ENCODE measurements at places on chromosomes 3 and 15.

GRCh38 chr3:152496716-152497115 is 228.0 kb downstream of the MBNL1 start:
- DNase-seq = no peak

- no peak for DNase-seq
Observed at GRCh38 chr15:73455876-73456275, 12.9 kb downstream of the REC114 start.

DNA sequence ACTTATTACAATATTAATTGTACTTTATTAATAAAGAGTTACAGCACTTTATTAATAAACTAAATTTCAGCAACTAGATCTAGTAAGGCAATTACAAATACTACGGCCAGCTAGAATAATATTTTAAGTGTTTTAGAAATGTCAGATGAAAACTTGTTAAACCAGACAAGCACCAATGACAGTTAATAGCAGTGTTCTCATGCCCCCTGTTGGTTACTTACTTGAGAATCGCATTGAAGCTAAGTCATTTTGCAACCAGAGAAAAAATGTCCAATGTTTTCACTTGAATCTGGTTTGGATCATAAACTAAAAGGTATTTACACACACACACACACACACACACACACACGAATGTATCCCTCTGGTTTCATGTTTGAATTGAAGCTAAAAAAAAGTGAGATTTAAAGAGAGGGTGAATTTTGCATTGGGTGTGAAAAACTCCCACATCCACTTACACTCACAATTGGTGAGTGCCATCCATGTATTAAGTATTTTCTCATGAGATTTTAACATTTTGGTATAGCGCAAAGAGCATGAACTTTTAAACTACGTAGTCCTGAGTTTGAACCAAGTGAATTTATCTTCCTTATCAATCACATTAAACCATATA is 347.7 kb downstream of the ZBBX start:
- peak; percentile 57 for DNase-seq

- peak; percentile 15 for DNase-seq
Observed at GRCh38 chr3:164417955-164418354, 660.3 kb downstream of the SI start.

- no peak for DNase-seq
Observed at GRCh38 chr3:172612871-172613678, 89.8 kb upstream of the TNFSF10 start.

DNA sequence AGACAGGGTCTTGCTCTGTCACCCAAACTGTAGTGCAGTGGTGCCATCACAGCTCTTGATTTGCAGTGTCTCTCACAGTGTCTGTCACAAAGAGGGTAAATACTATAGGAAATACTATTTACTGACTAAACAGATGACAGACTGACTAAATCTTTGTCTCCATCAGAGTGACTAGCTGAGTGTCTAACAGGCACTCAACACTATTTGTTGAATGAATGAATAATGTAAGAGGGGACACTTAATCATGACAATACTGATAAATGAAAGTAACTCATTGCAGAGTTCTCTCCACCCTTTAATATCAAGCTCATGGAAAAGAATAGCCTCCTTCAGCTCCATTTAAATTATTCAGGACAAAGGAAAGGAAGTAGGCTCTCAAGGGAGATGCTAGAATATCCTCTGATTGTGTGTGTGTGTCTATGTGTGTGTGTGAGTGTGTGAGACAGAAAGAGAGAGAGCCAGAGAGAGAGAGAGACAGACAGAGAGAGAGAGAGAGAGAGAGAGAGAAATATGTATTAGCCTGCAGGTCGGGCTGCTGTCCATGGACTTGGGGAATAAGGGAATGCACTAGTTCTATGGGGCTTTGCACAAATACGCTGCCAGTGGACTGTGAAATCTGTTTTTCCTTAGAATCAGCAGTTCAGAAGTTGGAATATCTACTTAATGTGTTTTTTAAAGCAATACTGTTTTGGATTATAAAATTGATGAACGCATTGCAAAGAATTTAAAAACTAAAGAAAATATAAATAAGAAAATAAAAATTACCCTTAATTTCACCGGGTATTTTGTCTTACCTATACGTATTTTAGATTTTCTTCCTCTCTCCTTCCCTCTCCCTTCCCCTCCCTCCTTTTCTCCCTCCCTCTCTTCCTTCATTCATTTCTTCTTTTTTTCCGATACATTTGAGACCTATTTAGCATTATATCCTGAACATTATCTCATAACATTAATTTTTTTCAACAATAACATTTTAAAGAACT is 132.9 kb upstream of the LRIG1 start:
- DNase-seq = peak; percentile 11

GRCh38 chr15:74383286-74383685 is 15.8 kb upstream of the CYP11A1 start:
- no peak for DNase-seq

- no peak for DNase-seq
Observed at GRCh38 chr15:49644364-49644794, 23.5 kb downstream of the DTWD1 start.

DNA sequence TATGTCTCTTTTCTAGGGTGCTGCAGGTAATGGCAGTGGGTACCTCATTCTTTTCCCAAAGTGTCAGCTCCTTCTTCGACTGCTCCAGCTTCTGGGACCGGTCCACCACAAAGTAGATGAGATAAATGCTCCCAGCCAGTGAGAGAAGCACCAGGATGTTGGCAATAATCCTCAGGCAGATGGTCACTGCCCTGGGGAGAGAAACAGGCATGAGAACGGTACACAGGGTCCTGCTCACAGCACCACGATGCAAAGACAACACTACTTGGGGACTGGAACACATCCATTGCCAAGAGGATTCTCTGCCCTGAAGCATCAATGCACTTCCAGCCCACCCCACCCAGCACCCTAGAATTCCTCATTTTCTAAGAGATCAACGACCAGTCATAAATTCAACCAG is 22.4 kb downstream of the TMC3 start:
- no peak for DNase-seq

GRCh38 chr3:174342171-174342570 is 517.0 kb upstream of the NAALADL2 start:
- peak; percentile 77 for DNase-seq

GRCh38 chr3:15820911-15821310 is 23.1 kb upstream of the ANKRD28 start:
- peak; percentile 44 for DNase-seq

GRCh38 chr15:85380812-85381642 is 624 bp downstream of the AKAP13 start:
- no peak for DNase-seq

GRCh38 chr15:58762731-58763130 is 8.4 kb upstream of the MINDY2 start:
- DNase-seq = no peak

DNA sequence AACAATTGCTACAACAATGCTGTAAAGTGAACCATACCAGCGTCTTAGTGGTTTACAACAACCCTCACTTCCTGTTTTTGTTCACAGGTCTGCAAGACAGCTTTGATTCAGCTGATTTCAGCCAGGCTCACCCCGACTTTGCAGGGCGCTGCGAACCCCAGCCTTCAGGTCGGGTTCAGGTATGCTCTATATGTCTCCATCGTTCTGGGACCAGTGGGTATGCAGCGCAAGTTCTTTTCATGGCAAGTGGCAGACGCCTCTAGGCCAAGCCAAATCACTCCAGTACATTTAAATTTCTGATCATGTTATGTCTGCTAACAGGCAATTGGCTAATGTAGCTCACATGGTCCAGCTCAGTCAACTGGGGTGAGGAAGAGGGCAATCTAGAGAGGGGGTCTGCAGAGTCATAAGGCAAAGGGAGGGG is 52.4 kb upstream of the RGMA start:
- no peak for DNase-seq

- peak; percentile 71 for DNase-seq
Observed at GRCh38 chr3:24318677-24319287, 175.9 kb downstream of the THRB start.

Data from fibroblast of upper back skin (primary cell).